ENCODE measurements at places on chromosomes 3 and 15.

DNA sequence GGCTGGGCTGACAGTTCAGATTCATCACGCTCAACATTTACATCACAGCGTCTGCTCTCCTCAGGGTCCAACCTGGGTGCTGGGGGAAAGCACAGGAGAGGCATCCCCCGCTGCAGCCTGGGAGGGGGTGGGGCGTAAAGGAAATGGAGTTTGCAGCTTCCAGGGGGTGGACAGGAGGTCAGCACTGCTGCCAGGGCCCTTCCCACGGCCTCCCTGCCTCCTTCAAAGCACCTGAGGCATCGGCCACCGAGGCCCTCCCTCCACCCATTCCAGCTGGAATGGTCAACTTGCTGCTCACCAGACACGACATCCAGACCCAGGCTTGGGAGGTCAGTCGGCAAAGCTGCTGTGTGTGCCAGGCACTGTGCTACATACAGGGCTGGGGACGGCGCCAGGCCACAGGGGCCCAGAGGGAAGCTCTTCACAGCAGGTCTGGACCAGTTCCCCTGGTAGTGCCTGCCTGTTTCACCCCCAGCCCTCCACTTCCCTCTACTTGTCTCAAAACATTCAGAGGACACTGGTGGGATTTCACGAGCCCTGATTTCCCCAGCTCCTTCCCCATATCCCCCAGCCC, 120.7 kb downstream of the ANP32A start:
- DNase-seq: no peak

GRCh38 chr3:189286188-189286587, 114.4 kb downstream of the TPRG1 start:
- peak; percentile 43 for DNase-seq

- no peak for DNase-seq
Observed at GRCh38 chr3:129121016-129121791, 400 bp downstream of the RAB43 start.

- no peak for DNase-seq
Observed at GRCh38 chr15:52803467-52804306, 13.6 kb upstream of the ONECUT1 start.

- no peak for DNase-seq
Observed at GRCh38 chr3:5388091-5388490, 200.6 kb downstream of the EDEM1 start.

GRCh38 chr3:165522386-165522785, 314.8 kb downstream of the BCHE start:
- DNase-seq: no peak

DNA sequence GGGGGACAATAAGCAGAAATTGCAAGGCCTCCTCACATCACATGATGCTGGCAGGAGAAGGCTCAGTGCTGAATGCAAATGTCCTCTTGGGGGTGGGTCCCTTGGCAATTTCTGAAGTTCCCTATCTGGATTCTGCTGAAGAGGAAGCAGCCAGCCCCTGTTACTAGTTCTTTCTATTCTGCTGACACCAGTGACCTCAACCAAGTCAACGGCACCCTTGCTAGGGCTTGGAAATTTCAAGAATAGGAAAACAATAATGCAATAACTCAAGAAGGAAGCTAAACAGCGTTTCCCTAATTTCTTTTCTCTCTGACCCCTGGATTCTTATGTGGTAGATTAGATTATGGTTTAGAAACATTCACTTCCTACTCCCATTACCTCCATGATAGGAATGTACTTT, 46.2 kb upstream of the FOXP1 start:
- DNase-seq: no peak

DNA sequence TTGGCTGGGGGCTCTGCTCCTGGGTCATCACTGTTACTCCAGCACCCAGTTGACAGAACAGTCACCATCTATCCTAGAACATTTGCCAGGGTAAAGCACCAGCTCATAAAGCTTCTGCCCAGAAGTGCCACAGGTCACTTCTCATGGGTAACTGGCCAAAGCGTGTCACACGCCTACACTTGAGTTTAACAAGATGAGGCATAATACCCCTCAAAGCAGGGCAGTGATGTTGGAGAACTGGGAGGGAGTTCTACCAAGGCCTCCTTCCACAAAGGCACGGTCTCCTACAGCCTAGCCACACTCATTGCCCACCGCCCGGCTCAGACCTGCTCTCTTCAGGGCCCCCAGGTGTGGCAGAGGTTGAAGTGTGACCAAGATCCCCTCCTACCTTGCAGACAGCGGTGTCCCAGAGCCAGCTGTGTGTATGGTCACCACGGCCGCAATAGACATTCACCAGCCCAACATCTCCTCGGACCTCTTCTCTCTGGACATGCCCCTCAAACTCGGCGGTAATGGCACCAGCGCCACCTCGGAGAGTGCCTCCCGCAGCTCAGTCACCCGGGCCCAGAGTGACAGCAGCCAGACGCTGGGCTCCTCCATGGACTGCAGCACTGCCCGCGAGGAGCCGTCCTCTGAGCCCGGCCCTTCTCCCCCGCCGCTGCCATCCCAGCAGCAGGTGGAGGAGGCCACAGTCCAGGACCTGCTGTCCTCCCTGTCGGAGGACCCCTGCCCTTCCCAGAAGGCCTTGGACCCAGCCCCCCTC, 107.7 kb downstream of the ETFA start:
- DNase-seq: no peak

- DNase-seq: no peak
Observed at GRCh38 chr15:99347574-99347973, 96.3 kb downstream of the LRRC28 start.

DNA sequence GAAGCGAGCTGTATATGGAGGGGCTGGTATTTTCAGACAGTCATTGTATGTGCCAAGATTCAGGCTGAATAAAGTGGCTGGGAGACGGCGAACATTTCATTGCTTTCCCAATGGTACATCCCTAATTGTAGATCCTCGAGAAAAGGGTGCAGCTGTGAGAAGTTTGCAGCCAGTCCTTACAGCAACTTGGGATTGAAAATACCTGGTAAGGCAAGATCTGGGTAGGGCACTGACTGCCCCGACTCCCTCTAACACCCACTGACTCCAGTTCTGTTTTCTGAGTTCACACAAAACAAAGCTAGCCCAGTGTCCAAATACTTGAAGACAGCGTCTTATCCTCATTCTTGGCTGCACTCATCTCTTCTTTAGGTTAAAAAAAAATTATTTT, 63.7 kb downstream of the EDEM1 start:
- no peak for DNase-seq

DNA sequence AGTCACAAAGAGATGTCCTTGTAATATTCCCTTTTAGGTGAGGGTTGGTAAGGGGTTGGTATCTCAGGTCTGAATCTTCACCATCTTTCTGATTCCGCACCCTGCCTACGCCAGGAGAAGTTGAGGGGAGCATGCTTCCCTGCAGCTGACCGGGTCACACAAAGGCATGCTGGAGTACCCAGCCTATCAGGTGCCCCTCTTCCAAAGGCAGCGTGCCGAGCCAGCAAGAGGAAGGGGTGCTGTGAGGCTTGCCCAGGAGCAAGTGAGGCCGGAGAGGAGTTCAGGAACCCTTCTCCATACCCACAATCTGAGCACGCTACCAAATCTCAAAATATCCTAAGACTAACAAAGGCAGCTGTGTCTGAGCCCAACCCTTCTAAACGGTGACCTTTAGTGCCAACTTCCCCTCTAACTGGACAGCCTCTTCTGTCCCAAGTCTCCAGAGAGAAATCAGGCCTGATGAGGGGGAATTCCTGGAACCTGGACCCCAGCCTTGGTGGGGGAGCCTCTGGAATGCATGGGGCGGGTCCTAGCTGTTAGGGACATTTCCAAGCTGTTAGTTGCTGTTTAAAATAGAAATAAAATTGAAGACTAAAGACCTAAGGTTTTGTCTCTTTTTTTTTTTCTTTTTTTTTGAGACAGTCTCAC, 19.8 kb downstream of the TYRO3 start:
- DNase-seq: no peak

DNA sequence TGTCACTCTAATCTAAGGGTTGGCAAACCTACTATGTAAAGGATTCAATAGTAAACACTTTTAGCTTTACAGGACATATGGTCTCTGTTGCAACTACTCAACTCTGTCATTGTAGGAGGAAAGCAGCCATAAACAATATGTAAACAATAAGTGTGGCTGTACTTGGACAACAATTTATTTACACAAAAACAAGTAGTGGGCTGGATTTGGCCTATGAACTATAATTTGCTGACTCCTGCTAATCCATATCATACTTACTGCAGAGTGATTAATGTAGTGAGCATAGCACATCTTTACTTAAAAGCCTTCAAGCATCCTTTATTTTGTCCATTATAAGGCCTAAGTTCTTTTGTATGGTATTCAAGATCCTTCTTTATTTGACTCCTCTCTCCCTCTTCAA, 441.9 kb downstream of the ZIC1 start:
- no peak for DNase-seq

- DNase-seq: no peak
Observed at GRCh38 chr3:141860086-141860669, 16.3 kb upstream of the ATP1B3 start.

GRCh38 chr3:11459186-11459824, 184.4 kb downstream of the VGLL4 start:
- no peak for DNase-seq
